Activated CD4-positive, alpha-beta T cell treated with anti-CD3 and anti-CD28 coated beads for 24 hours (primary cell): ENCODE measurements at places on chromosomes 12 and 14.
A peak's percentile ranks its signal among the peaks of the same experiment; 100 is the strongest.

GRCh38 chr12:130514149-130514551 lies 176.5 kb downstream of the PIWIL1 start:
- no peak for DNase-seq

DNA sequence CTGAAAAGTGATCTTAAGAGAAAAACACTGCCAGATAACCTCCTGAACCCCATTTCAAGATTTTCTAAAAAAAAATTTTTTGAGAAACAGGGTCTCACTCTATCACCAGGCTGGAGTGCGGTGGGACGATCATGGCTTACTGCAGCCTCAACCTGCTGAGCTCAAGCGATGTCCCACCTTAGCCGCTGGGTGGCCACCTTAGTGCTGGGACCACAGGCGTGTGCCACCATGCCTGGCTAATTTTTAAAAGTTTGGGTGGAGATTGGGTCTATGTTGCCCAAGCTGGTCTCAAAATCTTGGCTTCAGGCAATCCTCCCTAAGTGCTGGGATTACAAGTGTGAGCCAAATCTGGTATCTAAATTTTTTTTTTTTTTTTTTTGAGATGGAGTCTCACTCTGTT lies 3.4 kb downstream of the PNMA1 start:
- no peak for DNase-seq

- no peak for DNase-seq
These were observed 161.2 kb downstream of the DAD1 start for GRCh38 chr14:22427771-22428231.

GRCh38 chr12:125178222-125178621 lies 113.0 kb downstream of the AACS start:
- DNase-seq: no peak

DNA sequence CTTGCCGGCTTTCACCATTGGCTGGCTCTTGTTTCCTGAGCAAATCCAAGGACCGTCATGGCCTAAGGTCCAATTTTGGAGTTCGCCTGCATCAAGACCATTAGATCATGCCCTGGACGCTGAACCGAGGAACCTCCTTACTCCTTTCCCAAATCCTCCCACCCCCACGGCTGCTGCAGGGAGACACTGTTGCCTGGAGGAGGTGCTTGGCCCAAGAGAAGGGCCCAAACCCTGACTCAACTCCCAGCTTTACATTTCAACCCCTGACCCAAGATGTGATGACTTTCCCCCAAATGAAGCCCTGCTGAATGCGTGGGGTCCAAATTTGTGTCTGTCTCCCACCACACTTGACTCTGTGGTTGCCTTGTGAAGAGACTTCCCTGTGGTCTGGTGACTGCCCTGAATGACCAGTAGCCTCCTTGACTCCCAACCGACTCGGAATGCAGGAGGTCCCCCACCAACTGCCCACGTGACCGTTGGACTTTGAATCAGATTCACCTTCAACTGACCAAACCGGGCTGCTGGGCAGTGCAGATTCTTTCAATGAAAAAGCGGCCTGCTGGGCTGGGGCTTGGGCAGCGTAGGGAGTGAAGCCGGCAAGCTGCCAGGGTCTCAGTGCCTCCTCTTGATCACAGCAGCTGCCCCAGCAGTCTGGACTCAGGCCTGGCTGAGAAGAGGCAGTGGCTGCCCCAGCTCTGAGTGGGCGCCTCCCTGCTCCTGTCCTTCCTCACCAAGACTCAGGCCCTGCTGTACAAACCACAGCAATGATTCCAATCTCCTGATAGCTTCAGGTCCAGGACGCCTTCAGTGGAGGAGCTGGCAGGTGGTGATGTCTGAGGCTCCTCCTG lies 46.7 kb upstream of the OASL start:
- DNase-seq: no peak

GRCh38 chr12:107651571-107652449 lies 33.8 kb upstream of the PWP1 start:
- DNase-seq: no peak

GRCh38 chr12:64680235-64680634 lies 69.9 kb downstream of the RASSF3 start:
- DNase-seq: no peak

GRCh38 chr12:51820526-51821439 lies 27.7 kb downstream of the FIGNL2 start:
- DNase-seq: peak; percentile 71

- DNase-seq: no peak
These were observed 8.4 kb downstream of the TMEM19 start for GRCh38 chr12:71694099-71694820.

- DNase-seq: no peak
These were observed 2.6 kb upstream of the LGMN start for GRCh38 chr14:92750994-92751400.

- DNase-seq: peak; percentile 15
These were observed 35.7 kb upstream of the TMEM263 start for GRCh38 chr12:106919910-106920544.

DNA sequence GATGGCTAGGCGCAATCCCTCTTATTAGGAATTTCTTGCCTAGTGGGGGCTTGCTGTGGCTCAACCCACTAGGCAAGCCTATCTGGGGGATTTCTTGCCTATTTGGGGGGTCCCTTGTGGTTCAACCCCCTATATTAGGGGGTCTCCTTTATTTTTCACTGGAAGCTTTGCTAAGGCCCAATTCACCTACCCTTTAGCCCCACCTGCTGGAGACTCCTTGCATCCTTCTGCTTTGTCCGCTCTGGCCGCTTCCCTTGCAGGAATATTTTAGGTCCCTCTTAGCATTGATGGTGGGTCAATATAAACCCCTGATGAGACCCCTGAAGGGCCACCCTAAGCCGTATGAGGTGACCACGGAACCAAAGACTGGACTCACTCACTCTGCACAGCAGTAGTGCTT lies 1552.1 kb downstream of the AACS start:
- DNase-seq: no peak
